Daoy (cell line): ENCODE measurements at places on chromosomes 16 and 17. TPM values are rescaled to one million over a fixed set of nuclear protein-coding genes. Genes with fewer than 3 reads are reported as not detected.

Gene FTSJ3
- 91.3 and 116 TPM in 2 replicates for total RNA-seq

Gene FOXF1
- total RNA-seq = 2.1 and 2.2 TPM in 2 replicates

Gene KRT222
- not detected in 2 replicates for total RNA-seq

Gene PRAC1
- total RNA-seq = not detected in 2 replicates

Gene HOXB8
- total RNA-seq = 6.9 and 12.4 TPM in 2 replicates

Gene CLDN9
- not detected in 2 replicates for total RNA-seq

Gene KRT13
- not detected in 2 replicates for total RNA-seq

DNA sequence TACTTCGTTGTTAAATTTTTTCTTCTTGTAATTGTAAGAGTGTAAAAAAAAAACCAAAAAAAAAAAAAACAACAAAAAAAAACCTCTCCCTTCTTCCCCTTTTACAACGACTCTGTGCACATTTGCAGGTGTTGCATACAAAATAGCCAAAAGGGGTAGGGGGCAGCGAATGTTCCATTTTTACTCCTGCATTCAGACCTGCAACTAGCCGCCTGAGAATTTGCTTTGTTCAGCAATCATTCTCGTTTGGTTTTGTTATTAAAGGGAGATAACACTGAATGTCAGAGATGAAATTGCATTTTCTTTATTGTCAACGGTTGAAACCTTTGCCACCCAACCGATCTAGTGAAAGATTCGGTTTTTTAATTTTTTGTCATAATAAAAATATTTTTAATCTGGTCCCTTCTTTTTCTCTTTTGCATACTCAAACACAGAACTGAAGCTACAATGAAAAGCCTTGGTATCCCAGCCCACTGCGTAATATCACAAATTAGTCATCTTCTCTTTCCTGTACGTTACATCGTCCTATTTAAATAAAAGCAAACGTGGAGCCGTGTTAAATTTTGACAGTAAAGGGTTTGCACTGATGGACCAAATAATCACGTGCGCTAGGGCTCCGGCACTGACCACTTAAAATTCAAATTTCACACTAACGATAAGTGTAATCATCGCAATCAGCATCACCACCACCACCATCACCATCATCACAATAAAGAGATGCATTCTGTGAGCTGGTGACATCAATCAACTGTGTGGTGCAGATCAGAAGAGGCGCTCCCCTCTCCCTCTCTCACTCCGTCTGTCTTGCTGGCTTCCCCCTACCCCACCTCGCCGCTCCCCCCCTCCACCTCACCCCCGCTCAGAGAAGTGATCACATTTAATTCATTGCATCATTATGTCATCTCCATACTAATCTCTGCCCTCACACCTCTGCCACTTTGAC lies 406.2 kb upstream of the PSMD7 start:
- no peak for DNase-seq

DNA sequence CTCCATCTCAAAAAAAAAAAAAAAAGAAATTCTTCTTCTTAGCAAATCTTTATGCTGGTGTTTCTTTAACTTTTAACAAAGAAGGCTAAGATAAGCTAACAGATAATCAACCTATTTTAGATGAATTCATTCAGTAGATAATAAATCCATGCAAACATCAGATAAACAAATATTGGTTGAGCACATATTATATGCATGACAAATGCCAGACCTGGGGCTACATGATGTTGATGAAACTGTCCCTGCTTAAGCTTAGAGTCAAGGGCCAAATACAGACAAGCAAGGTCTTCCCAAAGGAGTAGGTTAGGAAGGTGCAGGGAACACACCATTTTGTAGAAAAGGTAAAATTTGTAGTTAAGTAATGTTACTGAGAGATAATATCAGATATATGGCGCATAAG lies 6.7 kb upstream of the MAP2K6 start:
- no peak for DNase-seq

DNA sequence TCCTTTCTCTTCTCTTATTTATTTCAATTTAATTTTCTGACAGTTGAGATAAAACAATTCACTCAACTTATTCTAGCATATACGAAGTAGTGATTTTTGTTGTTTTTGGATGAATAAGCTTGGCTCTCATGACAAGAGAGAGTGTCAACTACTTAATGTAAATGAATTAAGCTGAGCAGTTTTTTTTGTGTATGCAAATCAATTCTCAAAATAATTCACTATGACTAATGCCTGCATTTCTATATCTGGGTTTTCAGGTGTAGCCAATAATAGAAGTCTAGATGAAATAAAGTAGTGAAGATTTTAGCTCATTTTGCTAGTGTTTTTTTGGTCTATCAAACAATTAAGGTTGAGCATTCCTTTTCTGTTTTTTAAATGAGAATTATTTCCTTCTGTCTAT lies 1354.0 kb downstream of the CDH8 start:
- no peak for DNase-seq

- peak; percentile 99 for DNase-seq
Observed at GRCh38 chr17:74569020-74570003, 2.0 kb upstream of the CD300H start.

DNA sequence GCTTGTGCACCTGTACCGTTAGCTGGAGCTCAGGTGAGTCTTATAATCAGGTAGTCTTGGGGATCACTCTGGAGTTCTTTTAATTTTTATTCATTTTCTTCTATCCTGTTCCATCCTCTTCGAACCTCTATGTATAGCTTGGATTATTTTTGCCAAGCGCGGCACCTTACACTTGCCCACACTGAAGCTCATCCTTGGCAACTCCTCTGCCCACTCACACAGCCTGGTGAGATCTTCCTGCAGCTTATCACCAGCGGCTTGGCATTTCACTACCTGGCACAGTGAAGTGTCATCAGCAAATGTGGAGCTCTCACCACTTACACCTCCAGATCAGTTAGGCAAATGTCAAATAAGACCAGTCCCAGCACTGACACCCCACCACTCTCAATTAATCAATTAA lies 116.7 kb downstream of the CACNG3 start:
- no peak for DNase-seq

GRCh38 chr16:81623365-81624102 lies 155.6 kb upstream of the PLCG2 start:
- DNase-seq = peak; percentile 41

DNA sequence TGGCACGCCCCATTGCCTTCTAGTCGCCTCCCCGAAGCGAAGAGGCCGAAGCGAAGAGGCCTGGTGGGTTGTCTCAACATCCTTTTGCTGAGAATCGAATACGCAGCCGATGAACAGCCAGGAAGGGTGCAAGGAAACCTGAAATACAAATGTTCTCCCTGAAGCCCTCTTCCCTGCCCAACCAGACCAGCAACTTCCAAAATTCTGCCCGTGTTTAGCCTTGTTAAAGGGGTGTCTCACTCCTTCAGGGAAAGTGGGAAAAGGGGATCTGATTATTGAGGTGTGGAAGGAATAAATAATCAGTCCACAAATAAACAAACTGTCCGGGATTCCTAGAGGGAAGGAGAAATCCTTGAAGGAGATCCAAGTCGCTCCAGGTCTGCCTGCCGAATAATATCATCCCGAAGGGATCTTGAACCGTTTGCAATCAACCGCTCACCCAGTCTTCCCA lies 1.4 kb upstream of the FOXC2 start:
- no peak for DNase-seq

- no peak for DNase-seq
Observed at GRCh38 chr17:8141045-8141444, 11.2 kb downstream of the PER1 start.

DNA sequence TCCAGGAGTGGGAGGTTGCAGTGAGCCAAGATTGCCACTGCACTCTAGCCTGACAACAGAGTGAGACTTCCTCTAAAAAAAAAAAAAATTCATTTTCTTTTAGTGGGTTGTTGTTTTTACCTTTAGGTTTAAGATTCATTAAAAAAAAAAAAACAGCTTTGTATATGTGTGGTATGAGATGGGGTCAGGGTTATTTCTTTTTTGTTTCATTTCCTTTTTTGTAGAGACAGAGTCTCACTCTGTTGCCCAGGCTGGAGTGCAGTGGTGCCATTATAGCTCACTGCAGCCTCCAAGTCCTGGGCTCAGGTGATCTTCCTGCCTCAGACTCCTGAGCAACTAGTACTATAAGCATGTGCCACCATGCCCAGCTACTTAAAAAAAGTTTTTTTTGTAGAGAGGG lies 47.0 kb downstream of the BCAS3 start:
- DNase-seq = no peak

GRCh38 chr17:42180922-42181850 lies at the start of gene KCNH4:
Gene KCNH4 (minus strand): TSS chr17:42181142. CDS start chr17:42180945, 197 bp downstream.
- DNase-seq = peak; percentile 77

GRCh38 chr17:10583834-10584233 lies 34.4 kb upstream of the MYH2 start:
- no peak for DNase-seq

DNA sequence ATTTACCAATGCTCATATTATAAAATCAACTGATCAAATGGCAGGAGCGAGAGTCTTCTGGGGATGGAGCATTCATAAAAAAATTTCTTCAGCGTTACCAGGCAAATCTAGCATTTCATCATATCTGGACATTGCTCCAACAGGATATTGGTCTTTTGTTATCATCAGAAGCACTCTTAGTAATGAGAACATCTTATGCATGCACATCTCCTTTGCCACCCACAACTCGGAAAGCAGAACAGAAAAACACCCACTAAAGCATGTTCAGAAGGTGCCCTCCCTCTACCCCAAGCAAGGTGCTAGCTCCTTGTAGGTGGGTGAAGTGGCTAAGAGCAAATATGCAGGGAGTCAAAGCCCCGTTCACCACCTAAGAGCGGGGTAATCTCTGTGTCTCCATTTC lies 18.9 kb downstream of the ARHGAP17 start:
- DNase-seq = no peak

- DNase-seq = no peak
Observed at GRCh38 chr17:50818261-50818660, 17.1 kb upstream of the WFIKKN2 start.

DNA sequence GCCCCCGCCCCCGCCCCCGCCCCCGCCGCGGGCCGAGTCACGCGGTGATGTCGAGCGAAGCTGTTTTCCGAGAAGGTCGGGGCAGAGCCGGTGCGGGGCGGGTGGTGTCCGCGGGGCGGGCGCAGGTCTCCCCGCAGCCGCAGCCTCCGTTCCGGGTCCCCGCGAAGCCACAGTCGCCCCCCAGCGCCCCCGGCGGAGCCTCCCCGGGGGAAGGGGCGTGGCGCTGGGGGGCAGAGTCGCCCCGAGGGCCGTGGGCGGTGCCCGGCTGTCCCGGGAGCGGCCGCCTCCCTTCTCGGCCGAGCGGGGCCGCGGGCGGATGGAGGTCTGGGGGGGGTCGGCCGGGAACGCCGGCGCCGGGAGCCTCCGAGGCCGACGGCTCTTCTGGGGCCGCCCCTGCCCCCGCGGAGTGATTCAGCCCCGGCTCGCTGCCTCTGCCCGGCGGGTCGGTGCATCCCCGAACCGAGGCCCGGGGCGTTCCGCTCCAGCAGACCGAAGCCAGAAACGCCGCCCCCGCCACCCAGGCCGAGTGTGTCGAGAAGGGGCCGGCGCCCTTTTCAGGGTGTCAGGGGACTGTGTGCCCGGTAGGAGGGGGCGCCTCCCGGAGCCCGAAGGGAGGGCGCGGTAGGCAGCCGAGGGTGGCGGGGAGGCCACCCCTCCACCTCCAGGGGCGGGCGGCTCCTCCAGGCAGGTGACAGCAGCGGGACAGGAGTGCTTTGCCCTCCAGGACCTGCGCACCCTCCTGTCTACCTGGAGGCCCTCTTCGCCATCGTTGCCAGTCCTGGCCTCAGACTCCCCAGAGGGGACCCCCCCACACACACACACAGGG lies 1.7 kb downstream of the METRNL start:
- DNase-seq = peak; percentile 41

GRCh38 chr17:15456972-15457722 lies 10.3 kb downstream of the CDRT4 start:
- DNase-seq = peak; percentile 76

DNA sequence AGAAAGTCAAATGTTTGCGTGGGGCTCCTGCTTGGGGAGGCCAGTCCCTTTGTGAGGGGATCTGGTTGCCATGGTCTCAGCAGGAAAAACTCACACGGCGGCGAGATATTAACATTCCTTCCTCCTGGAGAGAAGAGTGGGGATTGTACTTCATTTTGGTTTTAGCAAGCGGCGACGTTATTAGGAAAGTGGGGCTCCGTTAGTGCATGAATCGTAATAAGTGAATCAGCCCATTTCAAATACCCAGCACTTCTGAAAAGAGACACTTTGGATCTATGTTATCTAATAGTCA lies 41.6 kb upstream of the METRNL start:
- no peak for DNase-seq

- DNase-seq = peak; percentile 93
Observed at GRCh38 chr16:86931410-86931941, 353.1 kb downstream of the FOXL1 start.

GRCh38 chr17:28747801-28748750 lies 4.3 kb downstream of the TRAF4 start:
- DNase-seq = no peak

- no peak for DNase-seq
Observed at GRCh38 chr16:22347100-22347820, 27.2 kb downstream of the CDR2 start.

DNA sequence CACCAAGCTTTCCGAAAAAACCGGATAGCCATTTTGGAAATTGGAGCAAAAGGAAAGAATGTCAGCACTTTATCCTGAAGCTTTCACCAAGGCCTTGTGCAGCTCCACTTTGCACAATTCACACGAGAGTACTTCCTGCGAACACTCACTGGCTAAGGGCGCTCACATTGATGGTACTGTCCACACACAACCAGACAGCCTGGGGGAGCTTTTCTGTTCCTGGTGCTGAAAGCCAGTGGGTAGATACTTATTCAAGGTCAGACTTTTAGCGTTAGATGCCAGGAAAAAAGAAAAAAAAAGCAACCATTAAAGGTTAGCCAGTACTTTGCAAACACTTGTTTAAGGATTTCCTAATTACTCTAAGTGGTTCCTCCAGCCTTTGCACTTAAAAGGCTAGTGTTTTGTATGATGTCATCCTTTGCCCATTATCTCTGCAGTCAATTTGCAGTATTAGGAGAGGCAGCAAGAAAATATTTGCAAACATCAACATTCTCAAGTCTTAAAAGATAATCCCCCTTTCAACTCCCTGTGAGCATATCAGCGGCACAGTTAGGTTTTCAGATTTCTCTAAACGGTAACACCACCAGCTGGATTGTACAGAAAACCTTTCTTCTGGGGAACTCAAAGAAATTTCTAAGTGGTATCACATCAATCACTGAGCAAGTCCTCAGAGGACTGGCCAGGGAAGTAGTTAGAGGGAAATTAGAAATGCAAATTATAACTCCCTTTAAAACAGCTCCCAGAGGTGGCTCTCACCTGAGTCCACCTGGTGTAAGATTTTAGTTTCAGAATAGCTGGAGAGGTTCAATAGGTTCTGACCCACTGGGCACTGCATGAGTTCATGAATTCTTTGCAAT lies 243.4 kb upstream of the IRX5 start:
- no peak for DNase-seq

DNA sequence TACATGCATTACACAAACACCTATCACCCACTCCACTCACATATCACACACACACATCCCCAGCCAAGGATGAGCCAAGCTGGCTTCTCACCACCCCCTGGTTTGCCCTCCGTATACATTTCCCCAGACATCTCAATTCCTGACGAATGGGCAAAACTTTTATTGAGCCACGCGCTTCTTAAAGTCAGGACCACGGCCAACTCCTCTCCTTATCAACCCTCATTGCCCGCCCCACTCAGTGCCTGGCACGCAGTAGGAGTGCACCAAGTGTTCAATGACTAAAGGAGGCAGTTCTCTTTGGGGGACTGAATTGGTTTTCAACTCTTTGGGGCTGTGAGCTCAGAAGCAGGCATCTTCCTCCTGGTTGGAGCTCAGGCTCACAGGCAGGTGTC lies 22.5 kb upstream of the C16orf78 start:
- DNase-seq = no peak
